ENCODE measurements at places on chromosomes 1 and 21. TPM values are rescaled to one million over a fixed set of nuclear protein-coding genes. Genes with fewer than 3 reads are reported as not detected.

- no peak for DNase-seq
Observed at GRCh38 chr21:46323227-46323709, 402 bp downstream of the C21orf58 start.

Gene TRIM67
- not detected for total RNA-seq

DNA sequence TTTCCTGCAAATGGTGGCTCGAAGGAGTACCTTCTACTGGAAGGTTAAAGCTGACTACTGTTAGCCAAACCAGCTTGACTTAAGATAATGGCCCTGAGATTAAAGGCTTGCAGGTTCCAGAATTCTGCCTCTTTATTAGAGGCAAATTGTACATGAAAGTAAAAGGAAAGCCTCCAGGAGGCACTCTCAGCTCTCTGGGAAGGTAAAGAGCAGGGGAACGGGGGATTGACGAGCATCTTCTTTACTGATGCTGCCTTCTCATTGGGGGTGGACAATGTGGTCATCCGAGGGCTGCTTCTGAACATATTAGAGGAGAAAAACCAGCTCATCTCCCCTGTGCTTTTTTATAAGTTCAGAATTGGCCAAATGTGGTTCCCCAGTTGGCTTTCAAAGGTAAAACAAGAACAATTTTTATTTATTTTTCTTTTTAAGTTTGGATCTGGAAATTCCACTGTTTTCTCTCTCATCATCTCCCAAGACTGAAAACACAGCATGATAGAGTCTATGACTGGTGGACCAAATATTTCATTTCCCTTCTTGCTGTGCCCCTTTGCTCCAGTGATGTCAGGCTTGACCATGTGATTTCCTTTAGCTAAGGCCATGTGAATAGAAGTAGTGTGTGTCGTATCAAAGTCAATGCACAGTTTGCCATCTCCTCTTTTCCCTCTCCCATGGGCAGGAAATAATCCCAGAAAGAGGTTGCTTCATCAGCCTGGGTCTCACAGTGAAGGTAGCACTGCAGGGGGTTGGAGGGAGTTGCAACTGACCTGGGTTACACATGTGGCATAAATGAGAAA lies 292.7 kb downstream of the PRDM2 start:
- DNase-seq: no peak

GRCh38 chr1:84122780-84123382 lies 21.2 kb upstream of the PRKACB start:
- no peak for DNase-seq

Gene GLMP
- 34.2 TPM for total RNA-seq

DNA sequence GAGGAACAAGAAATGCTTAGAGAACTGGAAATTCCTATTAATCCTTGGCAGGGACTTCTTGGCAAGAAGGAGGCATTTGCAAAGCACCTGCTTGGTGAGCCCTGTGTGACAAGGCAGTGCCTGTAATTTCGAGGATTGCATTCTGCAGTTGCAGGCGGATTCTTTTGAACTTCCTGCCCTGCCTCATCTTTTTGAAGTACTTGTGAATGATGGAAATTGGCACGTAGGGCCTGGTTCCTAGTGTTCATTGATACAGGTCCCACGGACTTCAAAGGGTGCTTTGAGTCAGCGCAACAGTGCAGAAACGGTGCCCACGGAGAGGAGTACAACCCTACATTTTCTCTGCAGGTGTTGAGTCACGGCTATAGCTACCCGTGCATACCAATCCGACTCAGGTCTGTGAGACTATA lies 6.4 kb downstream of the HUNK start:
- DNase-seq: no peak

DNA sequence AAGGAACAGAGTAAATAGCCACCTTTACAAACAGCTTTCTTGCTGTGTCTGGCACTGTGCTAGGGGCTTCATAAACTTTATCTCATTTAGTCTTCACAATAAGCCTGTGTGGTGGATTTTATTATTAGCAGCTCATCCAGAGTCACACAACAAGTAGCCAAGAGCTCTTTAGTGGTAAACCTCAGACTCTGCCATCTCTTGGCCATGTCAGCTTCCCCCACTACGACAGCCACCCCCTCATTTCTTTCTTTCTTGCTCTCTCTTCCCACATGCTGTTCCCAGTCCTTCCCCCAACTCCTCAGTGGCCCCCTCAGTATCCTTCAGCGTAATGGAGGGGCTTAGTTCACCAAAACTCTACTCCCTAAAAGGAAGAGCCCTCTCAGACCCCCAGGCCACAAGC lies 1.2 kb upstream of the ZNF683 start:
- DNase-seq: no peak

Gene CR1L
- total RNA-seq: not detected

GRCh38 chr1:156121457-156121856 lies 6.9 kb downstream of the LMNA start:
- DNase-seq: no peak

- DNase-seq: no peak
Observed at GRCh38 chr1:225866061-225866837, 15.9 kb downstream of the TMEM63A start.

DNA sequence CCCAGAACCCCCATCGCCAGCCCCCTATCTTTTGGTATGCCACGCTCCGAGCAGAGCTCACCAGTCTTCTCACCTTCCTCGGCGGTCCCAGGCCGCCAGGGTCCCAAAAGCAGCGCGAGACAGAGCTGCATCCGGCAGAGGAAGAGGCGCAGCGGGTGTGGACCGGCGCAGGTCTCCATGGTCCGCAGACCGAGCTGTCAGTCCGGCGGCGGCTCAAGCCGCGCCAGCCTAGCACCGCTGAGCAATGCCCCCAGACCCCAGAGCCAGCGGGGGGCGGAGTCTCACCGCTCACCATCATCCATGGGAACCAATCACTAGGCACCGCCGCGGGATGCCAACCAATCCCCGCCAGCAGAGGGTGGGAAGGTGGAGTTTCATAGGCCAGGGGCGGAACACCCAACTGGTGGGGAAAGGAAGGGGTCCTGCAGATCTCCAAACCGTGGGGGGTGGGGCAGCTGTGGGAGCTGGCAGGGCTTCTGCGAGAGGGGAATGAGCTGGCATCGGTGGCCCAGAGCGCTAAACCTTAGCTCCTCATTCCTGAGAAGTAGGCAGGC lies at the start of gene EPHA10:
EPHA10 (minus strand) TSS at position 233 of the 554 bp plus-strand sequence; CDS start at position 179, 54 bp downstream.
- no peak for DNase-seq

DNA sequence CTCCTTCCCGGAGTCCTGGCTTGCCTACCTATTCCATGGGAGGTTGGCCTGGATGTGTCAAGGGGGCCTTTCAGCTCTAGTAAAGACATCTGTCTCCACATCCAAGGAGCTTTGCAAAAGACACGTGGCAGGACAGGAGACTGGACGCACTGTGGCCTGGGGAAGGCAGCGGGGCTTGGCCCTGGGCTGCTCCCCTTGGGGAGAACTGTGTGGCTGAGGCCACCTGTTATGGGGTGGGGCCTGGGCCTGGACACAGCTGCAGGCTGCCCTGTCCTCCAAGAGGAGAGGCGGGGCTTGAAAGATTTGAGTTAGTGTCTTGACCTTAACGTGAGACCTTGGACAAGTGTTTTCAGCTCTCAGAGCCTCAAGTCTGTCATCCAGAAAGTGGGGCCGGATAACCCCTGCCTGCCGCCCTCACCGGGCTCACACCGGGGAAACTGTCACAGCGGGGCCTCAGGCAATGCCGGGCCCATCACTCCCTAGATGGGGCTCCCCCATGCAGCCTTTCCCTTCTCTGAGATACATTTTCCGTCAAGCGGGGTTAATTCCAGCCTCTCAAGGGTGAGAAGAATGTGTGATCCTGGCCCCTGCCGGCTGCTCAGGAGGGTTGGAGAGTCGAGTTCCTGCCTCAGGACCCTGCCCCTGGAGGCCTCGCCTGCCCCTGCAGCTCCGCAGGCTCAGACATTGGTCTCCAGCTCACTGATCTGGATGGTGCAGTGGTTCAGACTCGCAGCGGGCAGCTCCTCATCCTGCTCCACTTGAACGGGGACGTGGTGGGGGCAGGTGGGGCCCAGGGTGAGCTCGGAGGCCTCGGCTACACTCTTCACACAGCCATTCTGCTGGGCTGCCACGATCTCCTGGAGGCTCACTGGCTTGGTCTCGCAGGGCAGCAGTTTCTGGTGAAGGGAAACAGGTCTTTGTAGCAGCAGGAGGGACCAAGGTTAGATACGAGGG lies 25.6 kb downstream of the PODN start:
- DNase-seq: no peak

Gene ANKRD65
- total RNA-seq: 2.4 TPM

Gene DNALI1
- 3.9 TPM for total RNA-seq

- no peak for DNase-seq
Observed at GRCh38 chr1:62271948-62272728, 47.1 kb downstream of the KANK4 start.
